ENCODE measurements at places on chromosomes 7 and 10.

- peak; percentile 67 for DNase-seq
Measured at GRCh38 chr10:117496616-117497028, 45.9 kb upstream of the EMX2 start.

DNA sequence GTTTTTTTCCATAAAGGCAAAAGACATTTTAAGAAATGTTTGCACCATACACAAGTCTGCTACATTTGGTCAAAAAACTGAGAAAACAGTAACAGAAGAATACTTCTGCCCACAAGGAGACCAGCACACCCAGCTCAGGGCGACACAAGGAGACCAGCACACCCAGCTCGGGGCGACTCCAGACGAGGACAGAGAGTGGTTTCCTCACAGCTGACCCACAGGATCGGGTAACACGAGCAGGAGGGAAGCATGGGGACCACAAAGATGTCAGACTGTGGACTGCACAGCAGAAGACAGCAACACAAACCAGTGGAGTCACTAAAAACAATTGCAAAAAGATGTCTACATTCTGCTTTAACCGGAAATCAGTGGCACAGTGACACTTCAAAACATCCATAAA is 237.6 kb downstream of the DIP2C start:
- DNase-seq, result no peak

GRCh38 chr10:13631594-13631993 is 44.8 kb downstream of the PRPF18 start:
- no peak for DNase-seq

DNA sequence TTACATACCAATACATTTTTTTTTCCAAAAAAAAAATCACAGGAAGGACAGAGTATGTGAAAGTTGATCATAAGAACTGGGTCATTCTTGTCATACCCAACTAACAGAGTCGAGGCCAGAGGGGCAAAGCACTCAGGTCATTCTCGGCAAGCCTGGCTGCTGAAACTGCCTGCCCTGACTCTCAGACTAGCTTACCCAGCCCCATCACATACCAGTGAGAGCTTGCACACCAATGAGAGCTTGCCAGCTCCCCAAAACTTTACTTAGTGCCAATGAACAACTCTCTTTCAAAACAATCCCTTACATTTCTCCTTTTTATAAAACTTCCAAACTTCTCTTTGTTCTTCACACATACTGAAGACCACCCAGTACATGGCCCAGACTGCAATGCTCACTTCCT is 48.9 kb downstream of the VOPP1 start:
- DNase-seq, result no peak

DNA sequence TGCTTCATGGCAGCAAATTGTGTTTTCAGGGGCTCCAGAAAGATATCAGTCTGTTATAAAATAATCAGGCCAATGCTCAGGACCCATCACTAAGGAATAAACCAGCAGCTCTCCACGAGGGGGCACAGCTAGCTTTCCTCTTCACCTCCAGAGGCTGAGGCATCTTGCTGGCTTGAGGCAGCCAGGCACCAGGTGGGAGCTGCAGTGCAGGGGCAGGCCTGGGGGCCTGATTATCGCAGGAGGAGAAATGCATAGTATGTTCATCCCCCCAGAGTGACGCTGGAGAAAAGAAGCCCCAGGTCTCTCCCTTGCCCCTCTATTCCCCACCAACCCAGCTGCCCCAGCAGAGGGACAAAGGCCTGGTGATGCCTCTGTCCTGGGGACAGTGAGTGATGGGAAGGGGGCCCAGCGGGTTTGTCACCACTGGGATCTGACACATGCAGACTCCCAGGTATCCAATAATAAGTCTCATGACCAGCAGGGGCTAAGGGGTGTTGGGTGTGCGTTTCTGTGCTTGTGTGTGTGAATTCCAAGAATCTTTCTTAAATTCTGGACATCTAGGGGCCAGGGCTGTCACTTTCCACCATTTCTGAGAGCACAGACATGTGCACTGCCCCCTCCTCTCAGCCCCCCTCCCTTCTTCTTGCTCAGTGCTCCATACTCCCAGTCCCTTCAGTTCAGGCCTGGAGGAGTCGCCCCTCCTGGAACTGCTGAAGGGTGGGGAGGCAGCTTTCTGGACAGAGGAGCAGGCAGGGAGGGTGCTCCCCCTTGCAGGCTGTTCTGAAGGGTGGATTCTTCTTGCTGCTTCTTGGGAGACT is 128.1 kb upstream of the FAM20C start:
- DNase-seq, result no peak

DNA sequence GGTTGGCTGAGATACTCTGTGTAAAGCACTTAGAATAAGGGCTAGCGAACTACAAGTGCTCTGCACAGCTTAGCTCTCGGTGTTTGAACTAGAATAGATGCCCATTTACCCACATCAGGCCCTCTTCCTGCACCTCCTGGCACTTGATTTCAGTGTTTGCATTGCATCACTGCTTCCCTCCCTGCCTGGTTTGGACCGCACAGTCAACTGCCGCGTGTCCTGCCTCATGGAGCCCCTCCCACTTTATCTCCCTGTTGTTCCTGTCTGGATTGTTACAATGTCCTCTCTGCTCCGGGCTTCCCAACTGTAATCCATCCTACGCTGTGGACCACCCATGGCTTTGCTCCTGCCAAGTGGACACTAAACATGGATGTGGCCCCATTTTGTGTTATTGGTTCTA is 2.3 kb downstream of the FAM107B start:
- no peak for DNase-seq

- no peak for DNase-seq
Measured at GRCh38 chr7:40447345-40447744, 312.5 kb downstream of the SUGCT start.

DNA sequence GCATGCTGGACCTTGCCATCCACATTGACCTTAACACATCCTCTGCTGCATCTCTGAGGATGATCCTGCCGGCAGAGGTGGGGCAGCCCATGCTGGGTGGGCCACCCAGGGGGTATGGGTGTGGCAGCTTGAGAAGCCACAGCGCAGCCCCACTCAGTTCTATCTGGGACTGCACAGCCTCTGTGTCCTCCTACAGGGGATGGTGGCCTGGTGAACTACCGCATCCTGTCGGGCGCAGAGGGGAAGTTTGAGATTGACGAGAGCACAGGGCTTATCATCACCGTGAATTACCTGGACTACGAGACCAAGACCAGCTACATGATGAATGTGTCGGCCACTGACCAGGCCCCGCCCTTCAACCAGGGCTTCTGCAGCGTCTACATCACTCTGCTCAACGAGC is 12.2 kb upstream of the C10orf105 start:
- DNase-seq, result no peak

- DNase-seq, result no peak
Measured at GRCh38 chr7:2529161-2530070, 9.8 kb downstream of the LFNG start.

DNA sequence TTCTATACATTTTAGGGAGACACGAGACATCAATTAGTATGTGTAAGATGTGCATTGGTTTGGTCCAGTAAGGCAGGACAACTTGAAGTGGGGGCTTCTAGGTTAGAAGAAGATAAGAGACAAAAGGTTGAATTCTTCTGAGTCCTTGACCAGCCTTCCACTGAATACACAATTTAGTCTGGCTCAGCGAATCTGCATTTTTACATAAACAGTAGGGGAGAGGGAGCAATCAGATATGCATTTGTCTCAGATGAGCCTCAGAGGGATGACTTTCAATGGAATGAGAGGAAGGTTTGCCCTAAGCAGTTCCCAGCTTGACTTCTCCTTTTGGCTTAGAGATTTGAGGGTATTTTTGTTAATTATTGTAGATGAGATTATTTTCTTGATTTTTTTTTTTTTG is 20.0 kb upstream of the C10orf90 start:
- no peak for DNase-seq

GRCh38 chr10:67022099-67022498 is 96.3 kb downstream of the LRRTM3 start:
- DNase-seq, result no peak

DNA sequence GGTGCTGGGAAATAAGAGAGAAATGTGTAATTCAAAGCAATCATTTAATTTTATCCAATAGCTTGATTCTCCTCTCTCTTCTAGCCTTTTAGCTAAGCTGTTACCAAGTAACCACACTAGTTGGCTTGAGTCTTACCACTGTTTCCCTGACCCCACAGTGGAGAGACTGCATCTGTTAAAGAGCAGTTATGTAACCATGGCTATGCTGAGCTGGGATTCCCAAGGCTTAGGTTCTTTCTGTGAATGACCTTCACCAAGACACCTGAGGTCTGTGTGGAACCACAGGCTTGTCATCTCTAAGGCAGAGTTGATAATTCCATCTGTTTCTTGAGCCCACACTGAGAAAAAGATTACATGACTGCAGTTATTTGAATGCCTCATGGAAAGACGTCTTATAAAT is 47.7 kb upstream of the ATRNL1 start:
- DNase-seq, result no peak

GRCh38 chr10:106565546-106565945 is 599.0 kb downstream of the SORCS1 start:
- no peak for DNase-seq

DNA sequence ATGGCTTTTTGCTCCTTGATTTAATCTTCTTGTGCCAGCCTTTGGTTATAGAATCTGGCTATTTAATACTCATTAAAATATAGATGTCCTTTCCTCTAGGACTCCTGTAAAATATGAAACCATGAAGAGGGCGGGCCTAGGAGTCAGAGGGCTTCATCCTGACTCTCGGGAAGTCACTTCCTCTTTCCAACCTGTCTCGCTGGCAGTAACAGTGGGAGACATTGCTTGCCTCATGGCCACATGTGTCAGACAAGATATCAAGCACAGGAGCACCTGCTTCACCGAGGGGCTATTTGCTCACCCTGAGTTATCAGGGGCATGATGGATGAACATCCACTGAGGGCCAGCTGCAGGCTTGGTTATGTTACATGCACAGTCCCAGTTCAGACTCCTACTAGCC is 31.0 kb downstream of the SLIT1 start:
- no peak for DNase-seq

GRCh38 chr7:80950550-80950967 is 31.7 kb upstream of the SEMA3C start:
- DNase-seq, result no peak

GRCh38 chr10:32000937-32001336 is 55.3 kb downstream of the KIF5B start:
- DNase-seq, result no peak

- no peak for DNase-seq
Measured at GRCh38 chr7:108650467-108650866, 80.8 kb downstream of the DNAJB9 start.

GRCh38 chr10:96357038-96357620 is 1.7 kb downstream of the OPALIN start:
- no peak for DNase-seq

DNA sequence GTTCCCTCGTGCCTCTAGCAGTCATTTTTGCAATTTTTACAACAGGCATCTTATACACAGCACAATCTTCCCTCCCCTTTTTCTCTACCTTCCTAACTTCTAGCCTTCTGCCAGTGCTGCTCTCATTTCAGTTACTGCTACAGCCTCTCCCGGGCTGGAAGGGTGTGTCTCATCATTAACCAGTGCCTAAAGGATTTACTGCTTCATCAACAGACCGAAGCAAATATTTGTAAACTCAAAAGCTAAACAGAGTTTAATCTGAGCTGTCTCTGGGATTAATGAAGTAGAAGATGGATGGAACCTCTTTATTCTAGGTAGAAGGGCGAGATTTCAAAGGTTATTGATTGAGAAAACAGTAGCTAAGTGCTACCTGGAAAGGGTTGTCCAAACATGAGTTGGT is 94.3 kb downstream of the PRPF18 start:
- DNase-seq, result no peak

DNA sequence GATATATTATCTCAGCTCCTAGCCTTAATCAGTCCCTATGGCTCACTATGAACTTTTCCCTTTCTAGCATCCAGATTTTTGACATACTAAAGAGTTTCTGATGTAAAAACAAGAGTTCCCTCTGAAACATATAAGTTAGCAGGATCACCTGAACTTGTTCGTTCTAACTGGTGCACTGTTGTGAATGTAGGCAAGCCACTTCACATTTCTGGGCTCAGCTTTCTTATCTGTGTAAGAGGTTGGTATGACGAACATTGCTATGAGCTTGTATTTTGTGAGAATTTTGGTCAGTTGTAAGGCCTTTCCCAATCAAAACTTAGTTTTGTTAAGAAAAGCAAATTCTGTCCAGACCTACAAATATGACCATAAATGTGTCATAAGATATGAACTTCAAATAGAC is 46.1 kb downstream of the MAGI2 start:
- no peak for DNase-seq

DNA sequence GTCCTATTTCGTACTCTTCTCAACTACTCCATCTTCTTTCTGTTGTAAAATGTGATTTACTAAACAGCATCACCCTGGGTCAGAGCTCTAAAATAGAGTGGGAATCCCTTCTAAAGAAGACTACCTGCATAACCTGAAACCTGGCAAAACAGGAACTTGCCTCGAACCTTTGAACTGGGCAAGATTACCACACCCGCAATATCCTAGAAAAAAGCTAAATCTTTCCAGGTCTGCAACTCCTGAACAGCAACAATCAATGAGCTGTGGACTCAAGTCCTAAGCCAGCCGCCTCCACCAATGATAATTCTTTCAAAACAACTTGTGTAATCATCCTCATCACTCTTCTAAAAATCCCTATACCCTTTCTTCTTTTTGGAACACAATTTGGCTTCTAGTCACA is 824.2 kb upstream of the COBL start:
- DNase-seq, result no peak

GRCh38 chr10:55160655-55161283 is 359.7 kb upstream of the PCDH15 start:
- DNase-seq, result no peak

DNA sequence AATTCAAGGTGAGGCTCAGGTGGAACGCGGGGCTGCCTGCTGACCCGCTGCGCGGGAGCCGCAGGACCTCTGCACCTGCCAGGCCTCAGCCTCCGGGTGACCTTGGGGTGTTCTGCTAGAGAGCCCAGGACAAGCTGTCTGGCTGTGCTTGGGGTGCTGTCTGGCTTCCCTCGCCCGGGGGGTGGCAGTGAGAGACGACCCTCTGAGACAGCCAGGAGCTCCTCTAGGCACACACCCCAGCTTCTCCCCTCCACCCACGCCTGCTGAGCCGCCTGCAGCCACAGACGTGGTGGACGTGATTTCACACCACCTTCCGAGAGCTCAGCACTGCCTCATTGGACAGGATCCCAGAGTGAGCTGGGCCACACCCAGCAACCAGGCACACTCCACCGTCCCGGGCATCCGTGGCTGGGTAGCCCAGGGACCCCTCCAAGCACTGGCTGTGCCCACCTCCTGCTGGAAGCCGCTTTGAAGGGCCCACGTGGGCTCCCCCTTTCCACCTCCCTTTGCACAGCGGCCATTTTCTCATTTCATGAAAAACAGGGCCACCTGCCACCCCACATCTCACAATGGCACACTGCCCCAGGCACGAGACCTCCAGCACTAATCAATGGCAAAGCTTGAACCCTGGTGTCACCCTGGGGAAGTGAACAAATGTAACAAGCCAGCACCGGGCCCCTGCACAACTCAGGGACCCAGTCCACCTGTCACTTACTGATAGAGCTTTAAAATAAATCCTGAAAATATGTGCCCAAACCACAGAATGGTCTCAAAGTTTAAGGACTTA is 35.0 kb downstream of the ZFAND2A start:
- DNase-seq, result no peak
